ENCODE measurements at places on chromosomes 2 and 18.

DNA sequence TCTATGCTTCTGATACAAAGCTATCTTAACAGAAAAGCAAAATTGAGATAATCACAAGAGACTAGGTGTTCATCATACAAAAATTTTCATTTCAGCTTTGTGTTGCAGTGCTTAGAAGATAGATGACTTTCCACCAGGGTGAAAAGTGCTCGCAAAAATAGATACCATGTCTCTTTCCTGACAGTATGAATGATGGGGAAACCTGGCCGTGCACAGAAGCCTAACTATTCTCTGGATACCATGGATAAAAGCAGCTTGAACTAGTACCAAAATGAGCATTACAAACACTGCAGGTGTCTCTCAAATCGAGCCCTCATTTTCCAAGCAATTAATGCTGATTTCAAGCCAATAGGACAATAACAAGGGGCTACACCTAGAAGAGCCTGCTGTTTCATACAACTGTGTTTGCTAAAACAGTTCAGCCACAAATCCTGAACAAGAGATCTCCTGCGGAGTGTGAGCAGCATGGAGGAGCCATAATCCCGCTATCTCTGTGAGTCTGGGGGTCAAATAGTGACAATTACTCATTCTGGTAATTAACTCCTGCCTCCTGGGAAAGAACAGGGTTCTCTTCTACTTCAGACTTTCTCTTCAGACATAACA lies 507.6 kb downstream of the PID1 start:
- DNase-seq: no peak

DNA sequence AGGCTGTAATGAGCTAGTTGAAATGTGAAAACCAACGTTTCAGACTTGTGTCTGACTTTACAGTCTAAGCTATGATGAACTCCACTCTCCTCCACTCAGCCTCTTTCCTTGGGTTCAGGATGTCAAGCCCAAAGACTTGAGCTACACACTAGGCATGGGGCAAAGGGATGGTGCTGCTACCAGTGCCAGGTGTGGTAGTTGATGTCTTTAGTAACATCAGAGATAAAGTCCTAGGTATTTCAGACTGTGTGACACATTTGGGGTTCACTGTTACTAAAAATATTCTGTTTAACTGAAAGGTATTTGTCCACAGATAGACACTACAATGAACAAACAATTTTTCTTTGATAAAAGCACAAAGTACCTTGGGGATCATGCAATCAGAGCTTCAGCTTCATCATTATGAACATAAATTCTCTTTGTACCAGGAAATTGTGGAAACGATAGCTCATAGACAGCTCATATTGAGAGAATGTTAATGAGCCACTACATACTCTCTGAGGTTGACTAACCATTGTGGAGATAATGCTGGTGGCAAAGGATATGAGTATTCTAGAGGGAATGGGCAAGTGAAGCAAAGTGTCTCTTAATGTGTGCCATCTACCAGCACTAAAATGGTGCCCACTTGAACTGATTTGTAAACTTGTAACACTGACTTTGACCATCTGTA lies 253.7 kb upstream of the THUMPD2 start:
- DNase-seq: no peak

GRCh38 chr2:148259674-148260073 lies 238.8 kb downstream of the MBD5 start:
- DNase-seq: no peak

DNA sequence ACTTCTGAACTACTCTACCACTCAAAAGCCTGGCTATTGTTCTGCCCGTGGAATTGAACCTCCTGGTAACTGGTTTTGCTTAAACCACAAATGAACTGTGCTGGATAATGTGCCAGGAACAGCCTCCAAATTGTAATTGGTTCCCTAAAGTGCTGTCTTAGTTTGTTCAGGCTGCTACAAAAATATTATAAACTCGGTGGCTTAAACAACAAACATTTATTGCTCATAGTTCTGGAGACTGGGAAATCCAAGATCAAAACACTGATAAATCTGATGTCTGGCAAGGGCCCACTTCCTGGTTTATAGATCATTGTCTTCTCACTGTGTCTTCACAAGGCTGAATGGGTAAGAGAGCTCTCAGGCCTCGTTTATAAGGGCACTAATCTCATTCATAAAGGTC lies 149.2 kb upstream of the NCKAP5 start:
- no peak for DNase-seq

- no peak for DNase-seq
Measured at GRCh38 chr2:98806236-98806697, 75.3 kb upstream of the MGAT4A start.

DNA sequence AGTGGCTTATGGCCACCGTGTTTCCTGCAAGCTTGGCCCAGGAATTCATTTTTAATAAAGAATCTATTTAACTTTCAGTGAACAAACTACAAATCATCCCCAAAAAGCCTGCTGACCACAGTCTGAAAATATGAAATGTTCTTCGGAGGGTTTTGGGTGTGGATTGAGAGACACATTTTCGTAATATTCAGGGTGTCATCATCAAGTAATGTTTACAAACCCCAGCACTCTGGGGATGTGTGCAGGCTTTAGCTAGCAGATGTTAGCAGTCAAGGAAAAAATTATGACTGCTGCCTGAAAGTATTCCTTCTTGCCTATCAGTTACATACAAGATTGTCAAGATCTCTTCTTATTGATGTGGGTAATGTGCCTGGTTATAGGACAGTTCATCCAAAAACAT lies 143.9 kb upstream of the FN1 start:
- no peak for DNase-seq

GRCh38 chr2:59005836-59006615 lies 764.9 kb upstream of the FANCL start:
- DNase-seq: no peak

GRCh38 chr18:51164342-51164741 lies 33.1 kb downstream of the MEX3C start:
- no peak for DNase-seq

GRCh38 chr2:236943841-236944513 lies 141.7 kb upstream of the COPS8 start:
- DNase-seq: no peak

DNA sequence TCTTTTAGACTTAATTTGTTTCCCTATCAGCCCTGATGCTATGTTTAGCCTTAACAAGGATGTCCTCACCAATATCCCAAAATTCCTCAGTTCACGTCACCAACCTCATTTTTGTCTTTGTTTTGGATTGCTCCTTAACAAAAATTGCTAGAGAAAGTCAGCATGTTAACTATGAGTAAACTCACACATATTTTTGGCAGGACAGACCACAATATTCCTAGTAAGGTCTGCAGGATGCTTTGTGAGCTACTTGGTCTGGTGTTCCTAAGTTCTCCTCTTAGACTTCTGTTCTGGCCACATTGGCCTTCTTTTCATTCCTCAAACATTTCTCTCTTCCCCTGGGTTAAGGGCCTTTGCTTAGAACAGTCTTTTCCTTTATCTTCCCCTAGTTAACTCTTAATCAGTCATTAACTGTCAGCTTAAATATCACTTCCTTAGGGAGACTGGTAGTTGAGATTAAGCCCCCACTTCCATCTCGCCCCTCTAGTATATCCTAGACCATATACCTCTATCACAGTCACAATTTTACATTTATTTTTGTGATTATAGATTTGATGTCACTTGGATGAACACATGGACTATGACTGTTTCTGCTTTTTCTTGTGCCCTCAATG lies 116.2 kb downstream of the ADCYAP1 start:
- DNase-seq: no peak

GRCh38 chr18:50844960-50845359 lies 25.1 kb upstream of the MRO start:
- DNase-seq: no peak

DNA sequence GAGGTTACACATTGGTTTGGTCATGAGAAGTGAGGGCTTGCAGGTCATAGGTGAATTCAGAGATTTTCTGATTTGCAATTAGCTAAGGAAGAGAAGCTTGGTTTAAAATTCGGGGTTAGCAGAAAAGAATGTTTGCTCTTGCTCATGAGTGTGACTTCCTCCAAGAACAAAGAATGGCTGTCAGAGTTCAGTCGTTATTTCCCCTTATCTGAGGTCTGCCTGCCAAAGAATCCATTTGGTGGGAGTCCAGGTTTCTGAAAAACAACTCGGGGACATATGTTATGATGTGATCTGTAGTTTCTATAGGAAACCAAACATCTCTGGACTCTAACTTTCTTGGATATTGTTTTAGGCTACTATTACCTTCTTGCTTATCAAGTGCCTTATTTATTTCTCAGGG lies 3.2 kb upstream of the UGT1A6 start:
- DNase-seq: no peak

DNA sequence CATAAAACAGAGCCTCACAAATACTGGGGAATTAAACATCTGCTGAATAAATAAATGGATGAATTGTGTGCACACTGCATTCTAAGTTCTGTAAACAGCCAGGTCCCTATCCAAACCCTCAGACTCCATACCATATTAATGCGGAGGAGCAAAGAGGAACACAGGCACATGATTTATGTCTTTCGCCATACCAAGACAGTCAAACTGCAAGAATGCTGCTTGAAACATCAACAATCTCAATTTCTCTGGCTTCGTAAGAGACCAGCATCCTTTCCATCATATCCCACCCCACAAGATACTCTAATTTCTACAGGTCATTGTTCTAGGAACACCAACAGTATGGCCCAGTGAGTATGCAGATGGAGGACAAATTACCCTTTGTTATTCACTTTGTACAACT lies 15.0 kb downstream of the KANSL3 start:
- DNase-seq: no peak

DNA sequence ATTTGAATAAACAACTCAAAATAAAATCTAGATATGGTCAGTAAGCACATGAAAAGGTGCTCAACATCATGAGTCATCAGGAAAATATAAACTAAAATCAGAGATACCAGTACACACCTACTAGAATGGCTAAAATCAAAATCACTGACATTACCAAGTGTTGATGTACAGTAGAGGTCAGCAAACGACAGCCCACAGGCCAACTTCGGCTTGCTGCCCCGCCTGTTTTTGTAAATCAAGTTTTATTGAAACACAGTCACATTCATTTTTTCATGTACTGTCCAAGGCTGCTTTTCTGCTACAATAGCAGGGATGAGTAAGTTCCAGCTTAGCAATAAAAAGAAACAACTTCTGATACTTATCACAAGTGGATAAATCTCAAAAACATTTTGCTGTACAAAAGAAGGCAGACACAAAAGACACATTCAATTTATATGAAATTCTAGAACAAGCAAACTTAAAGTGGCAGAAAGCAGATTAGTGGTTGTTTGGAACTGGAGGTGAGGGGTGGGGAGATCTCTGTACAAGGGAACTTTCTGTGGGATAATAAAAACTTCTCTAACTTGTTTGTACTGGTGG lies 32.1 kb downstream of the TRAK2 start:
- DNase-seq: no peak

GRCh38 chr2:27723372-27724144 lies 48.0 kb upstream of the MRPL33 start:
- DNase-seq: no peak

Data from activated CD4-positive, alpha-beta T cell treated with anti-CD3 and anti-CD28 coated beads for 24 hours (primary cell).